H1 (cell line): ENCODE measurements at places on chromosomes 6 and 20. TPM values are rescaled to one million over a fixed set of nuclear protein-coding genes. Genes with fewer than 3 reads are reported as not detected.

The SLC13A3 gene
- 9.4 and 9.8 TPM in 2 replicates for total RNA-seq

The CALHM4 gene
- total RNA-seq: not detected in 2 replicates

The PAX1 gene
- total RNA-seq: not detected in 2 replicates

The MSH5 gene
- total RNA-seq: 21.3 and 25.3 TPM in 2 replicates

The RIN2 gene
- total RNA-seq: 0.90 and 1.3 TPM in 2 replicates

The UBE2C gene
- 243 and 255 TPM in 2 replicates for total RNA-seq

The ASIP gene
- not detected in 2 replicates for total RNA-seq

The TMEM74B gene
- 2.8 and 4.0 TPM in 2 replicates for total RNA-seq

The LTV1 gene
- 43.1 and 46.9 TPM in 2 replicates for total RNA-seq

The TNFRSF21 gene
- total RNA-seq: 52.4 and 52.7 TPM in 2 replicates

The PLEKHG1 gene
- 1.6 and 2.2 TPM in 2 replicates for total RNA-seq

The FAM184A gene
- total RNA-seq: 11.3 and 12.1 TPM in 2 replicates

The RBBP8NL gene
- 0.43 and 0.59 TPM in 2 replicates for total RNA-seq

The CD24 gene
- 2,258 and 2,327 TPM in 2 replicates for total RNA-seq

The RHAG gene
- not detected in 2 replicates for total RNA-seq

The THEMIS gene
- not detected in 2 replicates for total RNA-seq

The HLA-DRA gene
- total RNA-seq: 4.1 and 5.0 TPM in 2 replicates

The CDH4 gene
- 7.4 and 7.9 TPM in 2 replicates for total RNA-seq

The NKAIN4 gene
- 6.6 and 6.9 TPM in 2 replicates for total RNA-seq

The CASS4 gene
- not detected in 2 replicates for total RNA-seq

The ACSS1 gene
- total RNA-seq: 2.2 and 2.6 TPM in 2 replicates

The MACROD2 gene
- total RNA-seq: 2.9 and 3.9 TPM in 2 replicates

The TPBG gene
- 28.4 and 29.5 TPM in 2 replicates for total RNA-seq

The CNR1 gene
- 2.9 and 3.1 TPM in 2 replicates for total RNA-seq

The LBP gene
- 0.48 and 0.63 TPM in 2 replicates for total RNA-seq

The SIRPB2 gene
- 0.28 TPM in 1 of 2 replicates, not detected in the other for total RNA-seq

The BFSP1 gene
- 2.5 and 3.2 TPM in 2 replicates for total RNA-seq

The C2 gene
- total RNA-seq: 0.26 and 0.61 TPM in 2 replicates

The IMPG1 gene
- not detected in 2 replicates for total RNA-seq

The ID1 gene
- total RNA-seq: 120 and 131 TPM in 2 replicates

The RNF146 gene
- total RNA-seq: 28.8 and 30.8 TPM in 2 replicates

The SCGN gene
- total RNA-seq: not detected in 2 replicates

The PRICKLE4 gene
- total RNA-seq: 0.67 and 1.4 TPM in 2 replicates
